CD4-positive, alpha-beta T cell treated with Interleukin-12 subunit alpha and Interleukin-12 subunit beta, for 1 hour (primary cell): ENCODE measurements at places on chromosomes 16 and 17.

- DNase-seq: no peak
Observed at GRCh38 chr17:76893623-76894334, 25.6 kb downstream of the MGAT5B start.

DNA sequence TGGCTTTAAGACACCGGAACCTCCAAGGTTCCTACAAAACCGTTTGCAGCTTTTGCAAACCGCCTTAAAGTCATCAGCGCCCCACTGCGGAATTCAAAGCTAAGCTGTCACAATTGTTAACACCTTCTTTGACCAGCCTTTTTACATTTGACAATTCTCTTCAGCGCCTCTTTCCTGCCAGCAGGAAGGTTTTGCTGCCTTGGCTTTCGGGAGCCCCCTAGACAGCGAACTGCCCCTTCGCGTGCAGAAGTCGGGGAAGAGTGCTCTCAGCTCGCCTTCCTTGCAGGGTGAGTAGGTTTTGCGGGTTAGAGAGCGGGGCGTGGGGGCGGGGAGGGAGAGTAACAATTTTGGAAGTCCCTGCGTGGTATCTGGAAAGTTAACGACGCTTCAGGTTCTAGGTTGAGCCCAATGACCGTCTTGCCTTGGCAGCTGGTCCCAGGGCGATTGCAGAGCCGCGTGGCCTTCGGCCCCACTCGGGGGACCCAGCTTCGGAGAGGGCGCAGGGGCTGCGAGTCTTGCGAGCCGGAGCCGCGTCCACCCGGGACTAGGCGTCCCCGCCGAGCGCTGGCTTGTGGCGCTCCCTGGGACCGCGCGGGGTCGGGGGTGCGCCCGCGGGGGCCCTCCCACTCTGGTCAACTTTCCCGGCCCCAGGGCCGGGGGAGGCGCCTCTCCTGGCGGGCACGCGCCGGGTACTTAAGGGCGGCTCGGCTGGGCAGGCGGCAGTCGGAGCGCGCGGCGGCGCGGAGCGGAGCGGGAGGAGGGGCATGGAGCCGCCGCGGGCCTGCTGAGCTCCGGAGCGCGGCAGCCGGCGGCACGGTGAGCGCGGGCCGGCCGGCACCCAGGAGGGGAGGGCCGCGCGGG, at the start of gene HAS3:
Gene HAS3, plus strand, starts transcription at position 153 of the 861 bp plus-strand sequence. CDS start 3,743 bp downstream, outside the sequence.
- DNase-seq: peak; percentile 18

DNA sequence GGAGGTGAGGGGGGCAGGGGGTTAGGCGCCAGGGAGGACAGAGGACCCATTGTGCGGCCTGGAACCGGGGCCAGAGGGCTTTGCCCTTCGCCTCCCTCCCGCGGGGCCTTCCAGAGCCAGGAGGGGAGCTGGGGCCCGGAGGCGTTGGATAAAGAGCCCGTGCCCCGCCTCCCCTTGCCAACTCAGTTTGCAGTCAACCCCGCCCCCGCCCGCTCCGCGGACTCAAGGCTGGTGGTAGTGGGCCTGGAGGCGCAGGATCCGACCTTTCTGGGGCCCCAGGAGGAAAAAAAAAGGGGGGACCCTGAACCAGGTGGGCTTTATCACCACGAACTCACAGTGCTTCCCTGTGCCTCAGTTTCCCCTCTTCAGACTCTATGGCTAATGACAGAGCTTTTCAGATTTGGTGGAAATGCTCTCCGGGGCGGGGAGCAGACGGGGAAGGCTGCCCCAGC, 2.0 kb upstream of the SPHK1 start:
- DNase-seq: no peak

- no peak for DNase-seq
Observed at GRCh38 chr17:59760160-59760559, 52.7 kb downstream of the VMP1 start.

GRCh38 chr16:2962334-2963073, 1.6 kb upstream of the KREMEN2 start:
- DNase-seq: no peak

DNA sequence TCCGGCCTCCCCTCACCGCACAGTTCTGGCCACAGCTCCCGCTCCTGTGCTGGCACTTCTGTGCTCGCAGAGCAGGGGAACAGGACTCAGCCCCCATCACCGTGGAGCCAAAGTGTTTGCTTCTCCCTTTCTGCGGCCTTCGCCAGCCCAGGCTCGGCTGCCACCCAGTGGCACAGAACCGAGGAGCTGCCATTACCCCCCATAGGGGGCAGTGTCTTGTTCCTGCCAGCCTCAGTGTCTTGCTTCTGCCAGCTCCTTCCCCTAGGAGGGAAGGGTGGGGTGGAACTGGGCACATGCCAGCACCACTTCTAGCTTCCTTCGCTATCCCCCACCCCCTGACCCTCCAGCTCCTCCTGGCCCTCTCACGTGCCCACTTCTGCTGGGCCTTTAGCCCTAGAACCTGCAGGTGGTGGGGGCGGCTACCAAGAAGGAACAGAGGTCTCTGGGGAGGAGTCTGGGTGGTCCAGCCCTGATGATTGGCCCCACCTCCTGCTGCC, 645 bp upstream of the ELMO3 start:
- peak; percentile 32 for DNase-seq

DNA sequence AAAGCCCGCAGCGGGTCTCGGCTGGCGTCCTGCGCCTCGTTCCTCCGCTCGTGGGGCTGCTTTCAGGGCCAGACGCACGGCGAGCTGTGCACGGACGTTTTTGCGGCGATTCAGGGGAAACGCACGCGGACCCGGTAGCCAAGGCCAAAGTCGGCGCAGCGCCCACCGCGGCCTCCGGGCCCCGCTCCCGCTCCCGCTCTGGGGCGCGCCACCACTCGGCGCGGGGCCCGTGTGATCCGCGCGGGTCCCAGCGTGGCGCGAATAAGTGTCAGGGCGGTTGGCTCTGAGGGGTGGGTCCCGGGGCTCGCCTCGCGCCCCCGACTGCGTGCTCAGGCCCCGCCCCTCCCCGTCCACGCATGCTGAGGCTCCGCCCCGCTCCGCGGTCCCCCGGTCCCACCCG, 694 bp upstream of the TBCD start:
- DNase-seq: no peak

GRCh38 chr17:72931163-72931562, 161.3 kb downstream of the SLC39A11 start:
- DNase-seq: peak; percentile 4

DNA sequence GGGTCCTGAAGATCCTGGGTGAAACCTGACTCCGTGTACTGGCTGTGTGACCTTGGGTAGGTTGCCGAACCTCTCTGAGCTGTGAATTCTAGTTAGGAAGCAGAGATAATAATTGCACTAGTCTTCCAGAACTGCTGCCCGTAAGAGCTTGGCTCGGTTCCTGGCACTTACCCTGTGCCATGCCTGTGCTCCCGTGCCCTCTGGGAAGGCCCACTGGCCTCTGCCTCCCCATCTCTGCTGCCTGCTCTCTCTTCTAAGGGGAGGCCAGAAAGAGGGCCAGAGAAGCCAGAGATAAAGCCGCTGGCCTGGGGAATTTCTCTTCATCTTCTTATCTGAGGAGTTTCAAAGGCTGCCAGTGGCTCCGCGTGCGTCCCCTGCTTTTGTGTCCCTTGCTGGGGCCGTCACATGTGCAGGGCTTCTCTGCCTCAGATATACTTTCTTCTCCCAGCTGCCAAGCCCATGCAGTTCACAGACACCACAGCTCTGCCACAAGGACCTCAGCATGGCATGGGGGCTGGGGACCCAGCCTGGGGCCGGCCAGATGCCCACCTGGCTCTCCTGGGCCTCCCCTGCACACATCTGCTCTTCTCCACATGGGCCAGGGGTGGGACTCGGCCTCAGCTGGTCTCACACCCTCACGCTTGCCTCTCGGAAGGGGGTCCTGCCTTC, 145.2 kb downstream of the SDK2 start:
- no peak for DNase-seq

DNA sequence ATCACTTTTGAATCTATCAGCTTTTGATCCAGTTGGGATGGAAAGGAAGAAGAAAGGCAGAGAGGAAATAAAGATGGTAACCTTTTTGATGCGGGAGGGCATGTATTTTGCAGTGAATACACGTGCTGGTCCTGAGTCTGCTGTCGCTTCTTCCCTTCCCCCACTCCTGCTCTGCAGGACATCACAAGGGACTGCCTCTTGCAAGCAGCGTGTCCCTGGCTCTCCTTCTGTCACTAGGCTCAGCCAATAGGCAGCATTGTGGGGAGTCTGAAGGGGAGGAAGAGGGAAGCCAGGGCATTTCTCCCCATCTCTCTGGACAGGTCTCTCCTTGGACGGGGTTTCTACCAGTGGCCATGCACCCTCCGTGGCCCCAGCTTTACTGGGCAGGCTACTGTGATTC, 15.7 kb upstream of the WFDC1 start:
- DNase-seq: no peak

DNA sequence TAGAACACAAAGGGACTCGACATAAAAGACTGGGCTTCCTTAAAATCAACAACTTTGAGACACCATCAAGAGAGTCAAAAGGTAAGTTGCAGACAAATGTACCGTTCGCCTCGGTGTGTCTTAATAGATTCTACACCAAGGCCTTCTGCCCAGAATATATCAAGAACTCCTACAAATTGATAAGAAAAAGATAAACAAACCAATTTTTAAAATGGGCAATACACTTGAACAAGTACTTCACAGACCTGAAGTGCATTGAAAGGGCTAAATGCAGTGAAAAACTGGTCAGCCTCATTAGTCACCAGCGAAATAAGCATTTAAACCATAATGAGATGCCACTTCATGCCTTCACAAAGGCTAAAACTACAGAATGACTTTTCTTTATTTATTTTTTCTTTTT, 20.4 kb upstream of the BAHCC1 start:
- DNase-seq: no peak

GRCh38 chr17:73151916-73152632, 12.7 kb upstream of the SSTR2 start:
- DNase-seq: no peak

DNA sequence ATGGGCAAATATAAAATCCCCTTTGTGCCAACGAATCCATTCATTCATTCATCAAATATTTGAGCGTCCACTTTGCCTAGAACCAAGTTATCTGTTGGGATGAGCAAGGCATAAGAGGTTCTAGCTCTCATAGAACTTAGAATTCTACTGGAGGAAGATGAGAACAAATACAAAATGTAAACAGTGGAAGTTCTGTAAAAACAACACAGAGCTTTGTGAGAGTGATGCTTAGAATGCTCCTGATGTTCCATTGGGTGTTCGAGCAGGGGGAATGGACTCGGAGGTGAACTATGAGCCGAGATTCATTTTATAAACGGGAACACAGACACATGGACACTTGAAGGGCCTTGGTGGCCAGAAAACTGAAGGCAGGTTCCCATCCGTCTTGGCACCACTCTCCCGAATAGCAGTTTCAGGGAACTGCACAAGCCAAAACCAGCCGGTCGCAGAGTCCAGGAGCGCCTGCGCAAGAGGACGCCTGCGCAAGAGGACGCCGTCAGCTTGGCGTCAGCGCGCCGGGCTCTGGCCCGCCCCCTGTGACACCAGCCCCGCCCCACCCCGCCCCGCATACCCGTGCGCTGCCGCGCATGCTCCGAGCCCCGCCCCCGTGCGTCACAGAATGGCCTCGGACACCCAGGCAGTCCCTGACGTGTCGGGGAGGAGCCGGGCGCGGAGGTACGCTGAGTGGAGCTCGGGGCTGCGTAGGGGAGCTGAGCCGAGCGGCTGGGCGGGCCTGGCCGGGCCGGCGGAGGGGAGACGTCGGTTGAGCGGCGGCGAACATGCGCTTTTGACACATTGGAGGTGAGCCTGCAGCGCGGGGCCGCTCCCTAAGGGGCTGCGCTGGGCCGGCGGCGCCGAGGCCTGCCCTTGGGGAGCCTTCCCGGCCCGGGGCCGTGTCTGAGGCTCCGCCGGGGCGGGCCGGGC, at the start of gene NDEL1:
Gene NDEL1, plus strand, starts transcription at position 640 of the 924 bp plus-strand sequence. CDS start 8,388 bp downstream, outside the sequence.
- DNase-seq: peak; percentile 98

DNA sequence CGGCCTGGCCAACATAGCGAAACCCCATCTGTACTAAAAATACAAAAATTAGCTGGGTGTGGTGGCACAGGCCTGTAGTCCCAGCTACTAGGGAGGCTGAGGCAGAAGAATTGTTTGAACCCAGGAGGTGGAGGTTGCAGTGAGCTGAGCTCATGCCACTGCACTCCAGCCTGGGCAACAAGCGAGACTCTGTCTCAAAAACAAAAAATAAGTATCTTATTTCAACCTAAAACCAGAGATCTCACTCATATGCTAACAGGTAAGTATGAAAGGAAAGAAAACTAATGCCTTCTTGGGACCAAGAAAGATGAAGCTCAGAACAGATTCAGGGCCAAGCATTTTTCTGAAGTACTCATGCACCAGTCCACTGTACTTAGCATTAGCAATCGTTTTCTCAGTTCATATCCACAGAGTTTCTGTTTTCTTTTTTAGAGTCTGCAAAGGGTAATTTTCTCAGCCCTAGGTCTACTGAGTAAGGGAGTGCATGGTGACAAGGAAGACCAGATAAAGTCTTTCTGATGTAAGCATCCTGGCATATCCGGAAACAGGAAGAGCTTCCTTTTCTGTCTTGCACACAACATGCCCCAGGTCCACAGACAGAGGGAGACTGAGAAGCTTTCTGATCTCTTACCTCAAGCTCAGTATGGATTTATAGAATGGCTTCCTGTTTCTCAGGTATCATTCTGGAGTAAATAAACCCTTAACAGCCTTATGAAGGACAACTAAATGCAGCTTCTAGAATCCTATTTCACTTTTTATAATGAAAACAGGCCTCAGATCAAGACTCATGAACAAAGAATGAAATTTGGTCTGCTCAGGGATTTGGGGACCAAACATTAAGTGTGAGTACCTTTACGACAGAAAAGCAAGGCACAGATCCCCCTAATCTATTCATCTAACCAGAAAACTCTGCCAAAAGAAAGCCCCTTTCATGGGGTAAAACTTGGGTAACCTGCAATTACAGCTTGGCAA, 38.7 kb upstream of the FOXJ1 start:
- DNase-seq: peak; percentile 67

DNA sequence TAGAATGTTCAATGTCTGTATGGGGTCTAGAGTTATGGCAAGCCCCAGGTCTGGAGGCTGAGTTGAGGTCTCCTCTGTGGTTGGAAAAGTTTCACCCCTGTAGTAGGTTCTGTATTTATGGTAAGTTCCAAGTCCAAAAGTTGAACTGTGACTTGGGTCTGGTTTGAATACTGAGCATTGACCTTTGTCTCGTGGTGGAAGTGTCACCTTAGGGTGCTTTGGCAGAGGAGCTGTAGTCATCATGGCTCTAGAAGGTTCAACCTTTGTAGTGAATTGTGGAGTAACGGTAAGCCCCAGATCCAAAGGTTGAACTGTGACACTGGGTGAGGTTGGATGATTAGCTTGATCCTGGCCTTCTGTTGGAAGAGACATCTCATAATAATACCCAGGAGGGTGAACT, 17.6 kb downstream of the RDM1 start:
- no peak for DNase-seq

- no peak for DNase-seq
Observed at GRCh38 chr17:64615028-64615677, 47.0 kb downstream of the SMURF2 start.

- no peak for DNase-seq
Observed at GRCh38 chr17:43018932-43019331, 3.3 kb downstream of the VAT1 start.

DNA sequence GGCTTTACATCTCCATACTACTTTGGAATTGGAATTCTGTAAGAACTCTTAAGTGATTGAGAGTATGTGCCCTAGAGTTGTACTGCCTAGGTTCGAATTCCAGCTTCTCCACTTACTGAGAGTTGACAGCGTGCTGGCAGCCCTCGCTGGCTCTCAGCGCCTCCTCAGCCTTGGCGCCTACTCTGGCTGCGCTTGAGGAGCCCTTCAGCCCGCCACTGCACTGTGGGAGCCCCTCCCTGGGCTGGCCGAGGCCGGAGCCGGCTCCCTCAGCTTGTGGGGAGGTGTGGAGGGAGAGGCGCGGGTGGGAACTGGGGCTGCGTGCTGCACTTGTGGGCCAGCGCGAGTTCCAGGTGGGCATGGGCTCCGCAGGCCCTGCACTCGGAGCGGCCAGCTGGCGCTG, 13.3 kb downstream of the PPM1D start:
- no peak for DNase-seq

- DNase-seq: no peak
Observed at GRCh38 chr16:4695473-4696171, 2.3 kb downstream of the NUDT16L1 start.
